Germinal center (tissue), 1 donor: ENCODE measurements at places on chromosomes 1 and 21.
A peak's percentile ranks its signal among the peaks of the same experiment; 100 is the strongest.

- DNase-seq = no peak
Measured at GRCh38 chr1:92599184-92599583, 112.5 kb upstream of the GFI1 start.

DNA sequence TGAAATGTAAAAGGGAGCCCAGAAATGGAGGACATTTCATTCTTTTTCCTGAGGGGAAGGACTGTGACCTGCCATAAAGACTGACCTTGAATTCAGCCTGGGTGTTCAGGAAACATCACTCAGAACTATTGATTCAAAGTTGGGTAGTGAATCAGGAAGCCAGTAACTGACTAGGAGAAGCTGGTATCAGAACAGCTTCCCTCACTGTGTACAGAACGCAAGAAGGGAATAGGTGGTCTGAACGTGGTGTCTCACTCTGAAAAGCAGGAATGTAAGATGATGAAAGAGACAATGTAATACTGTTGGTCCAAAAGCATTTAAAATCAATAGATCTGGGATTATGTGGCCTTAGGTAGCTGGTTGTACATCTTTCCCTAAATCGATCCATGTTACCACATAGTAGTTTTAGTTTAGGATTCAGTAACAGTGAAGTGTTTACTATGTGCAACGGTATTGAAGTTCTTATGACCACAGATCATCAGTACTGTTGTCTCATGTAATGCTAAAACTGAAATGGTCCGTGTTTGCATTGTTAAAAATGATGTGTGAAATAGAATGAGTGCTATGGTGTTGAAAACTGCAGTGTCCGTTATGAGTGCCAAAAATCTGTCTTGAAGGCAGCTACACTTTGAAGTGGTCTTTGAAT lies 2.9 kb downstream of the RGS2 start:
- no peak for DNase-seq

GRCh38 chr1:240824238-240824637 lies 212.3 kb upstream of the GREM2 start:
- no peak for DNase-seq

- DNase-seq = peak; percentile 68
Measured at GRCh38 chr1:203268901-203269653, 36.2 kb upstream of the BTG2 start.

DNA sequence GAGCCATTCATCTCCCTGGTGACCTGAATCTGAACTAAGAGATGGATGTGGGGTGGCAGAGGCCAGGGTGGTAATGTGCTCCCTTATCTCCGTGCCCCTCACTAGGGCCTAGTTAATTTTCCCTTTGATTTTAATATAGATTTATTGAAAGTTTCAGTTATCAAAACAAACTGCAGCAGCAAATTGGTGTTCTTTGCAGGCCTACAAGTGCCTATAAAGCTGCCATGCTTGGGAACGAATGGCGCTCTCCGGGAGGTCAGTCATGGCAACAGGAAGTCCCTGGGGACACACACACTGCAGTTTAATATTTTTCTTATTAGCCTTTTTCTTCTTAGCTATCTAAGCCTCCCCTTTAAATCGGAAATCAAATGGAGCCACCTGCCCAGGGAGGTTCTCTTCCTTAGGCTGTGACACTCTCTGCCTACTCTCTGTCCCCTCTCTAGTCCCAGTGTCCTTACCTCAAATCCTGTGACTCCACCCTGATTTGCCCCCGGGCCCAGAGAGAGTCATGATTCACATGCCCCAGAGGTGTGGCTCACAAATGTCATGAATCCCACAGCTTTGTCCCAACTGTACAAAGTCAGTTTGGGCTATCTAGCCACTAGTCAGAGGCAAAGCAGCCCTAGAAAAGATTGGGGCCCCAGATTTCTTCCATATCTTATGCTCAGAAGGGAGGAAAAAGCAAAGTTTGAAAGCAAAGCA lies 4.3 kb upstream of the ERI3 start:
- DNase-seq = no peak

DNA sequence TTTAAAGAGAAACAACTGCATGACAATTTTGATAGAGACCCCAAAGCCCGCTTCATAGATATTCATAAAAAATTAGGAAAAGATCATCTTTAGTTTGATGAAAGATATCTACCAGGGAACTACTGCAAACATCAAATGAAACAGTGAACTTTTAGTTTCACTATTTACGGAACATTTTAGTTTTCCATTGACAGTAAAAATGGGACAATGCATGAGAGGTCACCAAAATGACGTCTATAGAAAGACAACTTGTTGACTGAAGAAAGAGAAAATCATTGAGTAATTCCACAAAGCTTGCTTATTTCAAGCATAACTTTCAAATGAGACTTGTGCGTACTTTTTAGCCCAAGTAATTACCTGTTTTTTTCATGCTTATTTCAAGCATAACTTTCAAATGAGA lies 411.4 kb downstream of the HLX start:
- DNase-seq = no peak

GRCh38 chr1:115067161-115067859 lies 22.0 kb downstream of the TSPAN2 start:
- no peak for DNase-seq

GRCh38 chr1:24443241-24443656 lies 27.6 kb downstream of the NIPAL3 start:
- no peak for DNase-seq

DNA sequence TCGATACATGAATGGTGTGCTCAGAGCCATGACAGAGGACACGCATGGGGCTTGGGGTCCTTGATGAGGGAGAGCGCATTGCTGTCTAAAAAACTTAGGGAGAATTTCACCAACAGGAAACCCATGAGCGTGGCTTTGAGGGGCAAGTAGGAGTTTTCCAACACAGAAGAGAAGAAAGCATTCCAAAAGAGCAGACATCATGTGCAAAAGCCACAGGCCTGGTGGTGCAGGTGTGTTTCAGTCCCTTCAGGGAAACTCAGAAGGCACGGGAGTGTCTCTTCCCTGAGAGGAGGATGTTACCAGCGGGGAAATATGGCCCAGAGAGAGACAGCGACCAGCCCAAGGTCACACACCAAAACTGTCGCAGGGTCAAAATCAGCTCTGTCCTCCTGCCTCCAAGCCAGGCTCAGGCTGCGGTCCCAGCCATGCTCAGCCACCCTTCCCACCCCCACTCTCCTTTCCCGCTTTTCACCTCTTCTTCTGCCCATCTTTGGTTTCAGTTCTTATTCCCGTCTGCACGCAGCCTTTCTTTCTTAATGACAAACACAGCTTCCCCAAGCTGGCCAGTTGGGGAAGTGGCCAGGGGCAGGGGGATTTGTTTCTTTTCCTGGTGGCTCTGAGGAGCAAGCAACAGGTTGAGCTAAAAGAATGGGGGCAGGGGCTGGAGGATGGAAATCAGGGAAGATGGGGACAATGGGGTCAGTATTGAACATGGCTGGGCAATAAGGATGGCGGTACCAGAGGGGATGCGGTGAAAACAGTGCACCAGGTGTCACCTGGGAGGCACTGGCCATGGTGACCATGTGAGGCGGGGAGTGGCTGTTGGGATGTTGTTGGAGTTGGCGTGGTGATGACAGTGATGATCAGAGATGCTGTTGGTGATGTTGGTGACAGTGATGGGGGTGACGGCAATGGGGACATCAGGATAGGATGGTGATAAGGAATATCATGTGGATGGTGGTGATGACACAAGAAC lies 10.3 kb downstream of the LAPTM5 start:
- no peak for DNase-seq

DNA sequence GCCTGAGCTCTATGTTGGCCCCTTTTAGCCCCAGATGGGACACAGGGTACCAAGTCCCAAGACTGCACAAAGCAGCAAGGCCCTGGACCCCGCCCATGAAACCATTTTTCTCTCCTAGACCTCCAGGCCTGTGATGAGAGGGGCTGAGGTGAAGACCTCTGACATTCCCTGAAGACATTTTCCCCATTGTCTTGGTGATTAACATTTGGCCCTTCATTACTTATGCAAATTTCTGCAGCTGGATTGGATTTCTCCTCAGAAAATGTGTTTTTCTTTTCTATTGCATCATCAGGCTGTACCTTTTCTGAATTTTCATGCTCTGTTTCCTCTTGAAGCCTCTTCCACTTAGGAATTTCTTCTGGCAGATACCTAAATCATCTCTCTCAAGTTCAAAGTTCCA lies 8.2 kb upstream of the PSMA5 start:
- no peak for DNase-seq

- no peak for DNase-seq
Measured at GRCh38 chr1:201696217-201696761, 132.7 kb upstream of the IPO9 start.

GRCh38 chr21:31257265-31257664 lies 86.8 kb downstream of the TIAM1 start:
- DNase-seq = no peak

GRCh38 chr1:223500560-223501425 lies 107.6 kb downstream of the CCDC185 start:
- DNase-seq = no peak

- DNase-seq = no peak
Measured at GRCh38 chr1:101748077-101748476, 248.6 kb downstream of the OLFM3 start.

DNA sequence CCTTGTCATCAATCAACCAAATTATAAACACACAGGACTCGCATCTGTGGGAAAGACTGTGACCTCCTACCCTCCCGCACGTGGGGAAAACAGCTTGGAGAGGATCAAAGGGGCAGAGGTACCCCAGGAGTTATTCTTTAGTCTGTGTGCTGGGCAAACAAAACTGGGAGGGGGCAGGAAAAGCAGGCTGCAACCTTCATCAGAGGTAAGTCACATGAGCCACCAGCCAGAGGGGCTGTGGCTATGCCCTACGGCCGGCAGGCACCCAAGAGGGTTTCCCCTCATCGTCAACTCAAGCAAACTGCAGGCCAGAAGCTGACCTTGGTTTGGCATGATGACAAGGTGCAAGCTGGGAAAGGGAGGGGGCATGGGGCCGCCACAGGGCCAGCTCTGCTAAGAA lies 12.5 kb downstream of the SMIM12 start:
- no peak for DNase-seq

DNA sequence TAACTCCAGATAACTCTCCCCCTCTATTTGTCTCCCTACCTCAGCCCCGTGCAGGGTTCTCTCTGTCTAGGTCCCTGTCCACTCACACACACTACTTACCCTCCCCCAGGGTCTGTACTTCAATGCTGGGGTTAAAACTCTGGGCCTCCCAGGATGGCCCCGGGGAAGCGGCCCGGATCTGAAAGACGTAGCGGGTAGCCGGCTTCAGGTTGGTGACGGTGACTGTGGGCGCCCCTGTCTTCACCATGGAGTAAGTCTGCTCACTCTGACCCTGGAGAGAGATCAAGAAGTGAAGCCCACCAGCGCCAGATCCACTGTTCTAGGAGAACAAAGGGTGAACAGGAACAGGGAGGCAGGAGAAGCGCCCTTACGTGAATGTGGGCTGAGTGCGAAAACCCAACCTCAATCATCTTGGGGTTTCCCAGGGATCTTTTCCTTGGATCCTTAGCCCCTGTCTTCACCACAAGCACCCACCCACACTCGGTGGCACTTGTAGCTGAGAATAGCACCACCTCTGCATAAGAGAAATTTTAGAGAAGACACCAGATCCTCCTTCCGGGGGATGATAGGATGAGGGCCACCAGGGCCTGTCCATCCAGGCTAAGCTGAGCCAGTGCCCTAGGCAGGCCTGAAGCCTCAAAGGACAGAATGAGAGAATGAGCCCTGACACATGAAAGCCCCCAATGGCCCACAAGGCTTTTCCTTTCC lies 33.5 kb downstream of the EPHA10 start:
- DNase-seq = no peak

GRCh38 chr1:106768077-106768476 lies 288.4 kb upstream of the PRMT6 start:
- DNase-seq = no peak

GRCh38 chr1:11335417-11336056 lies 62.5 kb downstream of the UBIAD1 start:
- DNase-seq = no peak

- DNase-seq = no peak
Measured at GRCh38 chr1:24966724-24967346, 36.8 kb upstream of the RUNX3 start.

- DNase-seq = no peak
Measured at GRCh38 chr1:155071701-155072100, 6.9 kb upstream of the EFNA3 start.

GRCh38 chr1:21621051-21621450 lies 48.1 kb downstream of the RAP1GAP start:
- no peak for DNase-seq

GRCh38 chr1:71908303-71908702 lies 374.0 kb downstream of the NEGR1 start:
- no peak for DNase-seq

GRCh38 chr1:235734335-235734734 lies 84.8 kb upstream of the GNG4 start:
- DNase-seq = no peak

- no peak for DNase-seq
Measured at GRCh38 chr21:31781737-31782136, 49.8 kb upstream of the SCAF4 start.

DNA sequence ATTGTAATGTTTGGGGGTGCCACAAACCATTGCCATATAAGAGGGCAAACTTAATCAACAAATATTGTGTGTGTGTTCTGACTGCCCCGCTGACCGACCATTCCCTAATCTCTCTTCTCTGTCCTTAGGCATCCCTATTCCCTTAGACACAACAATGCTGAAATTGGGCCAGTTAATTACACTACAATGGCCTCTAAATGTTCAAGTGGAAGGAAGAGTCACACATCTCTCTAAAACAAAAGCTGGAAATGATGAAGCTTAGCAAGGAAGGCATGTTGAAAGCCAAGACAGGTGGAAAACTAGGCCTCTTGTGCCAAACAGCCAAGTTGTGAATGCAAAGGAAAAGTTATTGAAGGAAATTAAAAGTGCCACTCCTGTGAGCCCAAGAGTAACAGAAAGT lies 30.2 kb downstream of the LTN1 start:
- no peak for DNase-seq

- DNase-seq = peak; percentile 27
Measured at GRCh38 chr1:219837274-219837993, 90.9 kb downstream of the SLC30A10 start.

GRCh38 chr21:43578677-43579303 lies 80.5 kb downstream of the HSF2BP start:
- no peak for DNase-seq

DNA sequence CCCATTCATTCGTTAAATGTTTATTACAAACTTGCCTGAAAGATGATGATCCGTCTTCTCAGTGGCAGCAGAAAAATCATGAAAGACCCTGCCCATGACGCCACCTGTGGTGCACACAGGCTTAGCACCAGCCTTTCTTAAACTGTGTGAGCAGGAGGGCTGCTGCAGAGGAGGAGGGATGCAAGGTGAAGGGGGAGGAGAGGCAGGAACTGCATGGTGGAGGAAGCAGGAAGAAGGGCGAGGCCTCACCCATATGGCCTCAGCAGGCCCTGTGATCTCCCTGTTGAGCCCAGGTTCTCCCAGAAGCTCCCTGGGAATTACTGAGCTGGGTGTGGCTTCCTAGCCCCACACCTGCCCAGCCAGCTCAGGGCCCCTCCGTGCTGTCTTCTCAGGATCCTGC lies 25.0 kb upstream of the RD3 start:
- no peak for DNase-seq

DNA sequence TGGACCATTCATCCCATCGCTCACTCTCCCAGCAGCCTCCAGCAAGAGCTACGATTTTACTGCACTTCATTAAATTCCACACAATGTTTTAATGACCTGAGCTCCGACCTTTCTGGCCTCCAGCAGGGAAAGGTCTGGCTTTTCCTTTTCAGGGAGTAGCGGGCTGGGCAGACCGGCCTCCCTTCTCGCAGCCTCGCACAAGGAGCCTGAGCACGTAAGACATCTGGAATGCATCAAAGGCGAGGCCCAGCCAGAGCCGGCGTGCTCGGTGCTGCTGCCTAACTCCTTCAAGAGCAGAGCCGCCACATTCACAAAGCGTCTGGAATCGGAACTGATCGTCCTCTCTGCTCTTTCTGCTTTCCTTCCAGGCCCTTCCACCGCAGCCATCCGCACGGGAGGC lies 32.5 kb upstream of the FHAD1 start:
- no peak for DNase-seq

- no peak for DNase-seq
Measured at GRCh38 chr1:119924948-119925898, 28.9 kb upstream of the ADAM30 start.
